ENCODE measurements at places on chromosomes 2 and 18. TPM values are rescaled to one million over a fixed set of nuclear protein-coding genes. Genes with fewer than 3 reads are reported as not detected.

DNA sequence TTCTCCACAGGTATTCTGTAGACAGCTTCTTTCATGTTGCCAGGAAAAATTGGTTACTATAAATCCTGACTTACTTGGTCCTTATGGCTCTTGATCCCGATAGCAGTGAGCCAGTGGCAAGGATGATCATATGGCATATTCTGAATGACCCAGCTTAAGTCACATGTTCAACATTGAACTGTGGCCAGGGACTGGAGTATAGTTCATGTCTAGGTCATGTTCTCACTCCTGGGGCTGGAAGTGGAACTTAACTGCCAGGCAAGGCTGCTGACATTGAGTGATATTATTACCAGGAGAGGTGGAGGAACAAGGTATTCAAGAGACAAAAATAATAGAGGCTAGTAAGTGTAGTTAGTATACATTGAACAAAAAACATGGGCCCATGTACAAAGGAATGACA lies 26.2 kb downstream of the R3HDM1 start:
- no peaks in the 10 kb centered on the region for H3K4me1 ChIP-seq
- no peak for DNase-seq
- no peak overlapping the region for H3K4me3 ChIP-seq
- H3K27me3 ChIP-seq: no peaks in the 10 kb centered on the region
- peaks cover 5% of the 10 kb centered on the region for H3K36me3 ChIP-seq

Gene TLX2
- total RNA-seq: 0.14 TPM

GRCh38 chr2:219452361-219453317 lies 18.0 kb downstream of the SPEG start:
- H3K27me3 ChIP-seq: peaks cover 23% of the 10 kb centered on the region
- DNase-seq: no peak
- no peaks in the 10 kb centered on the region for H3K4me1 ChIP-seq
- H3K36me3 ChIP-seq: no peaks in the 10 kb centered on the region
- H3K4me3 ChIP-seq: no peak overlapping the region

- H3K4me1 ChIP-seq: no peaks in the 10 kb centered on the region
- peaks cover 8% of the 10 kb centered on the region for H3K27me3 ChIP-seq
- no peak for DNase-seq
- H3K27ac ChIP-seq: no peak overlapping the region
Observed at GRCh38 chr2:134836986-134837385, 1.4 kb upstream of the ACMSD start.

Data from CD4-positive, alpha-beta T cell (primary cell).